NCI-H2171 (cell line): ENCODE measurements at places on chromosomes 12 and 14.

GRCh38 chr12:17206553-17206952 lies 600.6 kb upstream of the LMO3 start:
- DNase-seq, result no peak

- DNase-seq, result no peak
These were observed 7.5 kb upstream of the C14orf132 start for GRCh38 chr14:96031691-96032090.

DNA sequence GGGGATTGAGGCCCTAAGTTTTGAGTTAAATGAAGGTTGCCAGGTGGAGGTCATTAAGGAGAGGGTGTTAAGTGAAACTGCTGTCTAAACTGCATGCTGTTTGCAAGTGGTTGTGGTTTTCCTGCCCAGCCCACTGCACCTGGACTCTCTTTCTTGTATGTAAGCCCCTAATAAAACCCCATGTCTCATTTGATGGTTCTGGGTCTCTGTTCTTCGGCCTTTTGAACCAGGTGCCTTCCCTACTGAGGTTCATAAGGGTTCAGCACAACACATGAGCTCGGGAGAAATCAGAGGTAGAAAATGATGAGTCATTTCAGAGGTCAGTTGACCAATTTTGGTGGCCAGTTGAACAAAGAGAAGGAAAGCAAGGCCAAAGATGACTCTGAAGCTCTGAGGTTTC lies 382.5 kb downstream of the RPS29 start:
- no peak for DNase-seq

DNA sequence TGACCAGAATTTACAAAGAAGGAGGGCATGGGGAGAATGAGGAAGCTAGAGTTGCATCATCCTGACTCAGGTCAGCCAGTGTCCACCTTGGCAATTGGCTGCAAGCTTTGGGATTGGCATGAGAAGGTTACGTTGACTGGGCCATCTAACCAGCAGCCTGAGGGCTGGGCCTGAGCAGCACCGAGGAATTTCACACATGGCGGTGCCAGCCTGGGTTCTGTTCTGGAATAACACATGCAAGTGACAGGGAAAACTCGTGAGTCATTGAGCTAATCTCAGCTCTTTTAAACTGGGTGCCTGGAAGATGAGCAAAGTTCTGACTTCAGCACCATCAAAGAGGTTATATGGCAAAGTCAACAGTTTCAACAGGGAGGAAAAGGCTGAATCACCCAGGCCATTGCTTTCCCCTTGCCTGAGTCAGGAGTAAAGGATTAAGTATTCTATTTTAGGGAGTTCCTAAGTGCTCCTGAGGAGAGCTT lies 543.2 kb upstream of the TBX3 start:
- DNase-seq, result no peak

GRCh38 chr14:61376314-61376713 lies 54.9 kb downstream of the PRKCH start:
- DNase-seq, result no peak

GRCh38 chr12:124913474-124914391 lies 717 bp downstream of the UBC start:
- no peak for DNase-seq

- DNase-seq, result no peak
These were observed 113.4 kb upstream of the DYRK2 start for GRCh38 chr12:67535176-67535575.

GRCh38 chr12:131372171-131372475 lies 338.8 kb upstream of the SFSWAP start:
- no peak for DNase-seq

GRCh38 chr14:51240804-51241380 lies 845 bp downstream of the TMX1 start:
- no peak for DNase-seq

DNA sequence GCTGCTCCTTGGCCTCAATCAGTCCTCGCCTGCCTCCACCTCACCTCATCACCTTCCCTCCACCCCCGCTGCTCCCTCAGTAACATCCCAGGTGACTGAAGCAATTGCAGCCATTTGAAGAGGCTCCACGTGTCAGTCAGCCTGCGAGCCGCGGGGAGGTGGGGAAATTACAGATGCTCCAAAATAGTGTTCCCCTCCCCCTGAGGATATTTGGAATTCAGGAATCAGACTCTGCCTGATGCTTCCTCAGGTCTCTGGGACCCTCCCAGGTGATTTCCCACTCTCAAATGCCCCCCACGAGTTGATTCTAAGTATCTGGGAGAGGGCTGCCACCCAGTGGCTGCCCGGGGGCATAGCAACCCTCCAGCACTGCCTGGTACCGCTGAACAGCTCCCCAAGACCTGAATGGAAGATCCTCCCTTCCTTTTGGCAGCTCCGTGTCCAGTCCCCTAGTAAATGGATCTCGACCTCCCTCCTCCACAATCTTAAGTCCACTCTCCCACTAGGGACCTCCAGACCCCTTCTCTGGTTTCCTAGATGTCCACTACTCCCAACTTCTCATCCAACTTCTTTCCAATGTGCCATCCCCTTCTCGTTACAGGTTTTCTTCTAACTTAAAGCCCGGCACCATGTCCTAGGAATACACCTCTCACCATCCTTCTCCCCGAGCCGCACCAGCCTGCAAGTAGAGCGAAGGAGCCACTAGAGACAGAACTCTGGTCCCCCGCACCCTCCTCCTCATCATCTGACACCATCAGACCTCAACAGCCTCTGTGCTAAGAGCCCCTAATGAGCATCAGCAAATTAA lies 1.4 kb upstream of the ASIC1 start:
- peak; percentile 91 for DNase-seq

GRCh38 chr14:82482345-82482744 lies 948.7 kb upstream of the SEL1L start:
- DNase-seq, result no peak

- DNase-seq, result no peak
These were observed 431.6 kb downstream of the ZFP36L1 start for GRCh38 chr14:68361231-68361630.

- DNase-seq, result no peak
These were observed 123.0 kb downstream of the GLT1D1 start for GRCh38 chr12:128976120-128976738.

- DNase-seq, result no peak
These were observed 38.0 kb downstream of the RGS6 start for GRCh38 chr14:71970272-71970671.

DNA sequence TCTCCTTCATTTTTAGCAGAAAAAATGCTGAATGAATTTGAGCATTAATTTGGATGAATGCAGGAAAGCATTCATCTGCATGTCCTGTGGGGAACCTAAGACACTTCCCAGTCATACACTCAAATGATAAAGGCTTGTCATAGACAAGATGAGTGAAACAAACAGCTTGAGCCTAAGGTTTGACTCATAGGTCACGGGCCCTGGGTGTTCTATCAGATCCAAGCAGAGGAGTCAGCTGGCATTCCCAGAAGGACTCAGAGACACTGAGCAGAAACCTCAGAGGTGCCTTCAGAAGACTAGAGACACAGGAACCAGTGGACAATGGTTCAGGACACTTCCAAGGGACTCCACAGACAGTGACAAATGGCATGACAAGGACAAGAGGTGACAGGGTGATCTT lies 183.9 kb downstream of the NTF3 start:
- no peak for DNase-seq

DNA sequence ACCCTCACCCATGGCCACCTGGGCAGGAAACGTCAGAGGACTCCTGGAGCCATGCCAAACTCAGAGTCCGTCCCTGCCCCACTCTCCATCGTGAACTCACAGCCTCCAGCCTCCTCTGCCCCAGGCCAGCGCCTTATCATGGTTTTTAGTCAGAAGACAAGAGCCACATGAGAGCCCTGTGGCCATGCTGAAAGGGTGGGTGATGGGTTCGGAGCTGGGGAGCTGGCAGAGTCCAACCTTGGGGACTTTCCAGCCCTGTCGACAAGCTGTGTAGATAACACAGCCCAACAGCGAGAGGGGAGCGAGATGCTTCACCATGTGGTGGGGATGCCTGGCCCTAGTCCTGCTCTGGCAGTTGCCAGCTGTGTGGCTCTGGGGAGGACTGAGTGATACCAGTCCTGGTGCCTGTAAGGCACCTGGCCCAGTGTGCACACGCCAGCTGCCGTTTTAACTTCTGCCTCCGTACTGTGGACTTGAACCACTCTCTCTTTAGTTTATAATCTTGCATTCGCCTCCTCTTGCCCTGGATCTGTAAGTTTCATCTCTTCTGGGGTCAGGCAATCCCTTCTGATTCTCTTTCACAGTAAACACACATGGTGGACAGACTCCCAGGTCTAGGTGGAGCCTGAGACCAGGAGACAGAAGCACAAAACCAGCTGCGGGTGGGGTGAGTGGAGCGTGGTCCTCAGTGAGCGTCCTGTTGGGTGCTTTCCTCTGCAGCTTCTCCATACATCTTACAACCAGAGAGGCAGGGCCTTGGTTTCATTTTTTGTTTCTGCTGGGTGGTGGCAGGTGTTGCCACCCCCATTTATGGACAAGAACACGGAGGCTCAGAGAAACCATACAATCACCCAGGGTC lies 55.3 kb downstream of the RIN3 start:
- DNase-seq, result no peak

- no peak for DNase-seq
These were observed 956 bp downstream of the GNPTAB start for GRCh38 chr12:101829639-101830366.

GRCh38 chr12:106934277-106934676 lies 21.4 kb upstream of the TMEM263 start:
- DNase-seq, result no peak
